Stimulated activated CD4-positive, alpha-beta T cell treated with anti-CD3 and anti-CD28 coated beads, Interleukin-12 subunit alpha, Interleukin-12 subunit beta, amount 100 ng/mL, for 24 hours (primary cell): ENCODE measurements at places on chromosomes 4 and X.

GRCh38 chrX:39817754-39818470 lies 279.8 kb downstream of the BCOR start:
- DNase-seq = no peak

DNA sequence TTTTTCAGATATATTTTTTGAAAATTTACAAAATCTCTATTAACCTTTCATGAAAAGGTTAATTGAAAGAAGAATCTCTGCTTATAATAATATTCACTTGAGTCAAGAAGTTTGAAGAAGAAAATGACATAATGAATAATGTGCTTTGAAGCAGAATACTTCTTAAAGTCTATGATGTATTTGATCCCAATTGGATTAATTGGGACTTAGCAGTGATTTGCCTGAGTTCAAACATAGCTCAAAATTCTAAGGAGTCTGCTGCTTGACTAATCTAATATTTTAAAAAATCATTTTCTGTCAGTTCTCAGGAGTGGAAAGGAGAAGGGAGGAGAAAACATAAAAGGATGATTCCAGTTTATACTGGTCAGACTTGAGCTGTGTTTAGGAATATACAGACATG lies 1150.4 kb upstream of the INTU start:
- DNase-seq = no peak

- DNase-seq = no peak
Measured at GRCh38 chrX:120790118-120790517, 85.5 kb downstream of the CT47B1 start.

- DNase-seq = no peak
Measured at GRCh38 chr4:1060121-1060520, 48.7 kb downstream of the FGFRL1 start.

DNA sequence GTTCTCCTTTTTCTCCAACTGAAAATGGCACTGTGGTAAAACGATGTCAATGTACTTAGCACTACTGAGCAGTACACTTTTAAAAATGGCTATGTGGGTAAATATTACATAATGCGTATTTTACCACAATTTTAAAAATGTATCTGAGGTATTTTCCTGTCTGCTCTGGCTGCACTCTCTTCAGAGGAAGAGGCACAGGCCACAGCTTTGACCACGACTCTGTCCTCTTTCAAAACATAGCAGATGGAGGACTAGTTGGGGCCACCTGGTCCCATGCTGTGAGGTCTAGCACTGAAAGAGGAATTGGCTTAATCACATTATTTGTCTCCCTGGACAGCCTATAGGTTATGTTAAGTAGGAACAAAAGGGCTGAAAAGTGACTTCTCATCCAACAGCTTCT lies 5.2 kb downstream of the KCNE5 start:
- DNase-seq = no peak

DNA sequence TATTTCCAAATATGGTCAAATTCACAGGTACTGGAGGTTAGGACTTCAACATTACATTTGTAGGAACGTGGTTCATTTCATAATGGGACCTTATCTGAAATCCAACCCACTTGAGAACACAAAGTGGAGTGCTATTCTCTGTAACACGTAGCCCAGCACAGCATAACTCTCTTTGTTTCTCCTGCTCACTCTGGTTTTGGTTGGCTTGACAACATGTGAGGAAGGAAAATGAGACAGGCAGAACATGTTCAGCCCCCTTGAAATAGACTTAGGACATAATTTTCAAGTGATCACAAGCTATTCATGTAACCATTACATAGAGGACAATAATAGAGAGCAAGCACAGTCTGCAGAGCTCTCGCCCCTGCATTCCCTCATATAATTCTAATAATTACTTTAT lies 115.1 kb upstream of the SMIM10 start:
- DNase-seq = no peak

DNA sequence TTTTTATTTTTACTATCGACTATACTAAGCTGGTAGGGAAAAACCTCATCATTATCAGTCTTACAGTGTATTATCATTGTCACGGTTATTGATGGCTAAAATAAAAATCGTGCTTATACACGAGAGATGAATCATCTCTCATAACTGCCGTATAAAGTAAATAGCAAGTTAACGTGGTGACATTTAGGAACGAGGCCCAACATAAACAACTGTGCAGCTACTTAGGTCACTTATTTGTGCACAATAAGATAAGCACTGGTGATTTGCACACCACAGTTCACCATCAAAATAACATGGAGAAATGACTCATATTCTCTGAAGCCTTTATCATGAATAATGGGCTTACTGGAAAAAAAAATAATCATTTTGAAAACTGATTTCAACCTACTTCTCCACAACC lies 482.0 kb upstream of the TENM3 start:
- no peak for DNase-seq

DNA sequence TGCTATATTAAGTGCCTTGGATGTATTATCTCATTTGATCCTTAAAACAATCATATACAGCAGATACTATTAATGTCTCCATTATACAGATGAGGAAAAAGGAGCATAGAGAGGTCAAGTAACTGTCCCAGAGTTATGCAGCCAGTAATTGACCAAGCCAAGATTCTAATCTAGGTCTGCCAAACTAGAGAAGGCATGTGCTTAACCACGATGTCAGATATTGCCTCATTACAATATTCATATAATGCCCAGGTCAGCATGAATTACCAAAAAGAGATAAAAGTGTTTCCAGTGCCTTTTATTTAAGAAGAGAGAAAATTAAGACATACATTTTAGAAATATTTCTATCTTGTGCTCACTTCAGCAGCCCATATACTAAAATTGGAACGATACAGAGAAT lies 7.1 kb downstream of the ARHGEF6 start:
- DNase-seq = no peak

GRCh38 chr4:79563219-79563618 lies 155.2 kb upstream of the GK2 start:
- DNase-seq = no peak

DNA sequence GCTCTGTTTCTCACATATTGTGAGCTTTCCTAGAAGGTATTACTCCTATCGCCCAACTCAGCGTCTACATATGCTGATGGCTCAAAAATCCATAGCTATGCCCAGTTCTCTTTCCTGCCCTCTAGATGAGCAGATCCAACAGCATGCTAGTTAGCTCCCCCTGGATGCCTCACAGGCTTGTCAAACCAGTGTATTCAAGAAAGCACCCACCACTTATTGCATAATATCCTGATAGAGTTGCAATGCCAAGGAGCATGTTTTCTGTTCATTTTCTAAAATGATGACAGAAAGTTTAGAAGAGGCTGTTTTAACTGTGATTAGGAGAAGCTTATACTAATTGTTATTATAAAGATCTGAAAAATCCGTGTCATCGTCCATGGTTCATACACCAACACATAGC lies 1.9 kb upstream of the PACRGL start:
- DNase-seq = no peak

DNA sequence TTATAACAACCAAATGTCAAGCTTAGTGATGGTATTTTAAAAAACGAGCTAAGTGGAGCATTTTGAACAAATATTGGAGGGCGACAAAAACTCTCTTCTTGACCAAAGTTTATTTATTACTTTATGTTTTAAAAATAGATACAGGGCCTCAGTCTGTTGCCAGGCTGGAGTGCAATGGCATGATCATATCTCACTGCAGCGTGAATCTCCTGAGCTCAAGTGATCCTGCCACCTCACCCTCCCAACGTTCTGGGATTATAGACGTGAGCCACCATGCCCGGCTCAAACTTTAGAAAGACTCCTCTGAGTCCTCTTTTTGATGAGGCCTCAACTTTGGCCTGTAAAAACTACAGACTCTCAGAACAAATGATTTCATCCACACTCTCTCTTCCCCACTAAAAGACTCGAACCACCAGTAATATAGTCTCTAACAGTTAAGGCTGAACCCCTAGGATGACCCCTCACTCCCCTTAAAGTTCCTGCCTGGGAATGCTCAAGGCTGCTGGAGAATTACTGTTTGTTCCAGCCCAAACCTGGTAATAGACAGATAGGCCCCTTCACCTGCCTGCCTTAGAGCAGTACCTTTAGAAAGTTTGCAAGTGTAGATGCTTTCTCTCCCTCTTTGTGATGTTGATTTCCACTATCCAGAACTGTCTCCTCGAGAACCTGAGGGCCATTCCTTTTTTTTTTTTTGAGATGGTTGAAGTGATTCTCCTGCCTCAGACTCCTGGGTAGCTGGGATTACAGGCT lies 55.3 kb upstream of the HPSE start:
- no peak for DNase-seq

- DNase-seq = no peak
Measured at GRCh38 chr4:177393236-177393635, 49.0 kb downstream of the AGA start.

- no peak for DNase-seq
Measured at GRCh38 chr4:169791062-169791461, 33.3 kb upstream of the HPF1 start.

DNA sequence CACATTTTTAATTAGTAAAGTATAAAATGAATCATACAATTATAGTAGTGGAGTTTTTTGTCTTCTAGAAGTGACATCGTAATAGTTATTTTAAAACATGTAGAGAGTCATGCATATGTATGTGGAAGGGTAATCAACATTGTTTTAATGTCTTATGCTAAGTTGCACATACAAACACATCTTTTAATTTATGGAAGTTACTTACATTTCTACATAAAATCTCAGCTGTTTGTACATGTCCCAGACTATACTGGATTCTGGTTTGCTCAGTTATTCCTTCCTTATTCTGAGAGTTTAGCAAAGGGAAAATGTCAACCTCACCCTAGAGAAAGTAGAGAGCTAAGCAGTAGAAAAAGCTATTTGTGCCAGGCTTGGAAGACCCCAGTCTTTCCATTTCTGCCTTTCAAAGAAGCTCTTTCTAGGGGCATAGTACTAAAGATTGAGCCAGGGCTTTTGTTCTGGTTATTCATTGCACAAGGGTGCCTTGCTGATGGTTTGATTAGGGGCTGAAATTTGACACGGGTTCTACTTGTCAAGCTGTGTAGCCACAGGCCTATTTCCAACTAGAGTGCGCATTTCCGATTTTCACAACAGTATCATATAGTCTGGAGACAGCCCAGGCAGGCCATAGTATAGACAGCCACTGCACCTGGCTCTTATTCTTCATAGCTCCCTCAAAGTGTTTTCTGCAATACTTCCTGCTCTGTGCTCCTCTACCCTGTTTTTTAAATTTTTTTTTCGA lies 106.3 kb downstream of the RPA4 start:
- no peak for DNase-seq

GRCh38 chrX:485368-485767 lies 98.7 kb upstream of the PPP2R3B start:
- no peak for DNase-seq

DNA sequence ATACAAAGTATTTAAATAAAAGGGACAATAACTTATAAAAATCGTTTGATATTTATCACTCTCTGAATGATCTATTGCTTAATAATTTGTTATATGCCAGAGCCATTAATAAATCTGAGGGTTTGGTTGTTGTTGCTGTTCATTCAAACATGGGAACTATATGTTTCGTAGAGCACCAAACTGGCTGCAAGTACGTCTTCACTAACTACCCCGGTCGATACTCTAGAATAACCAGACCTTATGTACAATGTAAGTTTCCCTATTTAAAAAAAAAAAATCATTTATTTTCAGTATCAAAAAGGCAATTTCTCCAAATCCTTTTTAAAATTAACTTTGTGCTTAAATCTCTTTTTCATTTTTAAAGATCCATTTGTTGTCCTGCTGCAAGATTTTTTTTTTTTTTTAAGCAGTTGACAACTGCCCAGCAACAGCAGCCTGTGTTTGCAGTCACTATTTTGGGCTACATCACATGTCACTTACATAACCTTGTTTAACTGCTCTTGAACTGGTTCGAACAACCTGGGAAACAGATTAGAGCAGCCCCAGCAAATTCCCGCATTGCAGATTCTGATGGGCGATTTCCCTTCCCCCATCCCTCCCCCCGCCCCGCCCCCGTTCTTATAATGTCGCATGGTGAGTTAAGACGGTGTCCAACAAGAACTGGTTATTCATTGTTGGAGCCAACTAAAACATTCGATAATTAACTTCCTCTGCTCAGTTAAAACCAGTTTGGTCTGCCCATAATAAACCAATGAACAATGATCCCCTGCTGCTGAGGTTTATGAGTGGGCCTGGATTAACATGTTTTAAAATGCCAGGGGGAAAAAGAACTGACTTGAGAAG lies 238.9 kb downstream of the NR3C2 start:
- DNase-seq = no peak

DNA sequence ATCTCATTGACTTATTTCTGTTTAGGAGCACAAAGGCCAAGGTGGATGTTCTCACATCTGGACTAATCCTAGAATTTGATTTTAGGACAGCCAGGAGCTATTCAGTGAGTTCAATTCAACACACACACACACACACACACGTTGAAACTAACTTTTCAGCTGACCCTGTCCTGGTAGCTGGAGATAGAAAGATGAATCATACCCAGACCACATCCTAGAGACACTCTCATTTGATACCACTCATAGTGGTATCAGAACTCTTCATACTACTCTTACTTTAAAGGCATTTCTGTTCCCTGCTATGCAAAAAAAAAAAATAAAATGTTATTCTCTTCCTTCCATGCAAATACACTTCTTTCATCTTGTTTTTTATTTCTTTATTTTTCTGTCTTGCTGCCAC lies 36.7 kb downstream of the KLF8 start:
- no peak for DNase-seq

- peak; percentile 46 for DNase-seq
Measured at GRCh38 chrX:18886344-18887161, 97.4 kb downstream of the PHKA2 start.

GRCh38 chr4:109879636-109880314 lies 31.9 kb downstream of the LRIT3 start:
- no peak for DNase-seq

GRCh38 chr4:610411-611261 lies 14.7 kb upstream of the PDE6B start:
- DNase-seq = no peak
